NCI-H1694 treated with DMSO at 0.1 percent for 48 hours (cell line): ENCODE measurements at places on chromosomes 5 and 9.

DNA sequence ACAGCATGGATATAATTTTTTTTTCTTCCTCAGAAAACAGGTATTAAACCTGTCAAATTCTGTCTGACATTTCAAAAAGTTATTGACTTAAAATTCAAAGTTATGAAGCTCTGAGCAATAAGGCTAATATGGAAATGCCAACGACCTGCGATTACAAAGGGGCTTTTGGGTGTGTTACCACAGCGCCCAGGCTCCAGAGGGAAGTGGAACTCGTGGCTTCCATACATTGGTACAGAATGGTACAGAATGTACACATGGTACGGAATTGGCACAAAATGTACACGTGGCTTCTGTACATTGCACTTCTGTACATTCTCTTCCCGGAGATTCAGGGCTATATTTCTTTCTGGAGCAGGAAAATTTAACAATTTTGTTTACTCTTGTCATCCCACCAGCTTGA, 225.1 kb upstream of the TBCA start:
- DNase-seq: no peak

GRCh38 chr5:136087961-136088871, 44.4 kb upstream of the SMAD5 start:
- DNase-seq: no peak

DNA sequence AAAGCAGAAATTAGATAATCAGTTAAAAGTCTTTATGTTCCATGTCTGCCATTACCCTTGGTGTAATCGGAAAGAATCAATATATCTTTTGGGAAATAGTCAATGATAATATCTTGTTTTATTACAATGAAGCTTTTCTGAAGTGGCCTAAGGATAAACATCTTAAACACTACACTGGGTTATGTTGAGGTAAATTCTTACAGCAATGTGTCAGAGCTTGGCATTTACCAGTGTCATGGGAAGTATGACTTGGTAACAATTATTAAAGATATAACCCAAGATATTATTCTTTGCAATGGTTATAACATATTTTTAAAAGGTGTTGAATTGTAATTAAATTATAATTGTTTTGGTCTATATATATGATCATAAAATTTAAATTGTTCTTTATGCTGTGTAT, 84.7 kb downstream of the CFAP95 start:
- no peak for DNase-seq

DNA sequence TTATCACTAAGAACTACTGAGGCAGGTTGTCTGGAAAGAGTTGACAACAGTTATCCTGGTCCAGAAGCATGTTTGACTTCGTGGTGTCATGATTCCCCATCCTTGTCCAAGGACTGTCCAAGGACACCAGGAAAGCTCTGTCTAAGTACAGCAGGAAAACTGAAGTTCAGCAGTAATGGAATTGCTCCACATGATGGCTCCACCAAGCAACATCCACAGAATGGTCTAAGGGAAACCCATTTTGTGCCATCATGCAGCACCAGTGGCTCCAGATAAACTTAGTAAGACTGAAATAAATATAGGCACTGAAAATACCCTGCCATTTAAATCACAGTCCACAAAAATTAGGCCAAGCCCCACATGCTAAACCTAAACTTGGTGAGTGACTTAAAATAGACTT, 192.8 kb downstream of the CDH18 start:
- no peak for DNase-seq

DNA sequence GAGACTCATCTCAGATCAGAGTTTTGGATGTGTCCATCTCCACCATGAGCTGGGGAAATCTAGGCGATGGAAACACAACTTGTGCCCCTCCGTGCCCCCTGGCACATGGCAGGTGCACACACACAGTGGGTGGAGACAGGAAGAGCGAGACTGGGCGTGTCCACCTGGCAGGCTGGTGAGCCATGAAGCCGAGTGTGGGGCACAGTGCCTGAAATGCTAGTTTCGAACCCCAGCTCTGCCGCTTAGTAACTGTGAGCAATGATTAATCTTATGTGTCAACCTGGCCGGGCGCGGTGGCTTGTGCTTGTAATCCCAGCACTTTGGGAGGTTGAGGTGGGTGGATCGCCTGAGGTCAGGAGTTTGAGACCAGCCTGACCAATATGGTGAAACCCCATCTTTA, 80.8 kb upstream of the RNU6ATAC start:
- DNase-seq: no peak

- DNase-seq: no peak
Observed at GRCh38 chr5:170141636-170142035, 35.9 kb downstream of the FOXI1 start.

GRCh38 chr5:1437226-1437829, 7.9 kb downstream of the SLC6A3 start:
- peak; percentile 51 for DNase-seq

GRCh38 chr9:110763568-110763967, 95.0 kb downstream of the MUSK start:
- DNase-seq: no peak

GRCh38 chr5:178984145-178985072, 10.7 kb downstream of the GRM6 start:
- DNase-seq: no peak

DNA sequence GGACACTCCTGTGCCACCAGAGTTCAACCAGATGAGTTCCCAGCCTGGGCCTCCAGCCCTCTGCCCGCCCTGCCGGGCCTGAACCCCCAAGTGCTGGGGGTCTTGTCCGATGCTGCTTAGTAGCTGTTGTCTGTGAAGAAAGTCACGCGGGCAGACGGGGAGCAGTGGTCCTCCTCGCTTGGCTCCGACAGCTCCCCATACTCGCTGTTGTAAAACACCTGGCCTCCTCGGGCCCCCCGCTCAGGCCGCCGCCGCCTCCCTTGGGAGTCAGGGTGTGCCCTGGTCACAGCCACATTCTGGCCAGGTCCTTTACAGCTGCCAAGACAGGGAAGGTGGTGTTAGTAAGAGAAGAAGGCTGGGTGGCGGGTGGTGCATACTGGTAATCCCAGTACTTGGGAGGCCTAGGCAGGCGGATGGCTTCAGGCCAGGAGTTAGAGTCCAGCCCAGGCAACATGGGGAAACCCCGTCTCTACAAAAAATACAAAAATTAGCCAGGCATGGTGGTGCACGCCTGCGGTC, 11.8 kb upstream of the SCGB3A1 start:
- no peak for DNase-seq

GRCh38 chr5:167902298-167902697, 389.1 kb upstream of the WWC1 start:
- DNase-seq: no peak

- no peak for DNase-seq
Observed at GRCh38 chr5:19802686-19803085, 185.3 kb downstream of the CDH18 start.

DNA sequence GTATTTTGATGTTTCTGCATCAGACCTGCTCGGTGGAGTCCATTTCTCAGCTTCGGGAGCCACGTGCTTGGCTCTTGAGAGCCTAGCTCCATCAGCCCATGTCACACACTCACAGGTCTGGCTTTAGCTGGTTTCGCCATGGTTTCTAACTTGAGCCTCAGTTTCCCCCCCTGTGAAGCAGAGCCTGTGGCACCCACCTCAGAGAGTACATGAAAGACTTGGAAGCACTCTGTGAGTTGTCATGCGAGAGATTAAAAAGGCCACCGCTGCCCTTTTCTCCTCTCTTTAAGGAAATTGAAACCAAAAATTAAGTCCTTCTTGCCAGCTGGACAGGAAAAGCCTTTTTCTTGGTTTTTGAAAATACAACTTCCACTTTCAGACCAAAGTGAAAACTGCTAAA, 8.8 kb downstream of the TENT4A start:
- no peak for DNase-seq

GRCh38 chr5:148963664-148964063, 99.2 kb downstream of the SH3TC2 start:
- no peak for DNase-seq

DNA sequence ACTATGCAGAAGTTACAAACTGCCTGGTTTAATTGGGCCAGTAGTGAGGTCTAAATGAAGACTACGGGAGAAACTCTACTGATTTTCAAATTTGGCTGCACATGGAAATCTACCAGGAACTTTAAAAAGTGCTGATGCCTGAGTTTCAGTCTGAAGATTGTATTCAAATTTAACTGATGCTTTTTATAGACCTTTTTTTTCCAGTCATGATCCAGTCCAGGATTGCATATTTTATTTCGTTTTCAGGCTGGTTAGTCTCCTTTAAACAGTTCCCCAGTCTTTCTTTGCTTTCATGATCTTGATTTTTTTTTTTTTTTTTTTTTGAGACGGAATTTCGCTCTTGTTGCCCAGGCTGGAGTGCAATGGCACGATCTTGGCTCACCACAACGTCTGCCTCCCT, 23.7 kb upstream of the SPZ1 start:
- no peak for DNase-seq

- peak; percentile 12 for DNase-seq
Observed at GRCh38 chr9:70340572-70340971, 73.9 kb downstream of the KLF9 start.

DNA sequence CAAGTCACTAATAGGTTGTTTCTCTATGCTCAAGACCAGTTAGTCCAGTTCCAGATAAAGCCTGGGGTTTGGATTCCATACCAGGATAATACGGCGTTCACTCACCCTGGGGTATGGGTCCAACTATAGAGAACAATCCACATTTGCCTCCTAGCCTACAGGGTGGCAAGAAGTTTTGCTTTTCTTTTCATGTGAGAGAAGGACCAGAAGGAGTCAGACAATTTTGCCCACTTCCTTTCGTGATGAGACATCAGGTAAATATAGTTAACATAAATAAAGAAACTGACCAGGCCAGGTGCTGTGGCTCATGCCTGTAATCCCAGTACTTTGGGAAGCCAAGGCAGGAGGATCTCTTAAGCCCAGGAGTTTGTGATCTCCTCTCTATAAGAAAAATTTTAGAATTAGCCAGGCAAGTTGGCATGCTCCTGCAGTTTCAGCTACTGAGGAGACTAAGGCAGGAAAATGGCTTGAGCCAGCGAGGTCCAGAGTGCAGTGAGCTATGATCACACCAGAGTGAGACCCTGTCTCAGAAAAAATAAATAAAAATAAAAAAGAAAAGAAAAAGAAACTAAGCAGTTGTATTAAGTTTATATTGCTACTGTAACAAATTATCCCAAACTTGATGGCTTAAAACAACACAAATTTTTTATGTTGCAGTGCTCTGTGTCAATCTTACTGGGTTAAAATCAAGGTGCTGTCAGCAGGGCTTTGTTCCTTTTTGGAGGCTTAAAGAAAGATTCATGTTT, 7.5 kb upstream of the REEP5 start:
- DNase-seq: no peak

DNA sequence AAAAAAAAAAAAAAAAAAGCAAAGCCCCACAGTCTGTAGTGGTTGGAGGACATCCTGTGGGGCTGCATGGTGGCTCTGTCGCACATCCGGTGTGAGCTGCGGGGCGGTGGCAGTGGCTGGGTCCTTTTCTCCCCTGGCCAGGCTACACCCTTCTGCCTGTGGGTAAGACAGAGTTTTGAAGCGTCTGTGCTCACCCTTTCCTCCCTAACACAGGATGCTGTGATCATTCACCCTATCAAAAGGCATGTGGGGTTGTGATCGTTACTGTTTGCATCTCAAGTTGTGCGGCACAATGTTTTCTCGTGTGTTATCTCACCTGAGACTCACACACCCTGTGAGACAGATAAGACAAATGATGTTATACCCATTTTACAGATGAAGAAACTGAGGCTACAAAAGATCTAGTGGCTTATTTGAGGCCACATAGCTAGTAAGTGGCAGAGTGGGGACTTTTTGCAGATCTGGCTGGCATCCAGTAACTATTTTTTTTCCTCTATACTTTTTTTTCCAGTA, 17.5 kb downstream of the IRF1 start:
- DNase-seq: no peak

DNA sequence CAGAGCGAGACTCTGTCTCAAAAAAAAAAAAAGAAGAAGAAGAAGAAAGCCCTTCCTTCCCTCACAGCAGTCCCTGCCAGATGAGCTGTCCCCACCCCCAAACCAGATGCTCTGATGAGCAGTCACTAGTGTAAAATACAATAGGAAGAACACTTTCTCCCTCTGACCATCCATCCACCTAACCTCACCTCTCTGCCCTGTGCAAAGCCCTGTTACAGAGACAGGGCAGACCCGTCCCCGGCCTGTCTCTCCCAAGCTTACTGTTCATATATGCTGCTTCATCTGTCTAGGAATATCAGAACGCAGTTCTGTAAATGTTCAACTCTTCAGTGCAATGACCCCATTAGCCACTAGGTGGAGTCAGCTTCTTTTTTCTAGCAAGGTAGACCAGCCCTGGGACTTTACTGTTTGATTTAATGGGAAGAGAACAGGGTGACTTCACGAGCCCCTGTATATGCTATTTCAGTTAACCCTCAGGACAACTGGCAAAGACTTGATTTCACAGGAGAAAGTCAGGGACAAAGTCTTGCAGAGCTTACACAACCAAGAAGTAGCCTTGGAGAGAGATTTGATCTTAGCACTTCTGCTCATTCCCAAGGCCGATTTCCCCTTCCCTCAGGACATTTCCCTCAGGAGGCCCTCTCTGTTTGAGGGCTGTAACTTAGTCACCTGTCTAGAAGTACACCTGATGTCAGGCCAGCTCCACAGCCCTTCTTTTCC, 14.9 kb upstream of the FGFR4 start:
- peak; percentile 76 for DNase-seq

DNA sequence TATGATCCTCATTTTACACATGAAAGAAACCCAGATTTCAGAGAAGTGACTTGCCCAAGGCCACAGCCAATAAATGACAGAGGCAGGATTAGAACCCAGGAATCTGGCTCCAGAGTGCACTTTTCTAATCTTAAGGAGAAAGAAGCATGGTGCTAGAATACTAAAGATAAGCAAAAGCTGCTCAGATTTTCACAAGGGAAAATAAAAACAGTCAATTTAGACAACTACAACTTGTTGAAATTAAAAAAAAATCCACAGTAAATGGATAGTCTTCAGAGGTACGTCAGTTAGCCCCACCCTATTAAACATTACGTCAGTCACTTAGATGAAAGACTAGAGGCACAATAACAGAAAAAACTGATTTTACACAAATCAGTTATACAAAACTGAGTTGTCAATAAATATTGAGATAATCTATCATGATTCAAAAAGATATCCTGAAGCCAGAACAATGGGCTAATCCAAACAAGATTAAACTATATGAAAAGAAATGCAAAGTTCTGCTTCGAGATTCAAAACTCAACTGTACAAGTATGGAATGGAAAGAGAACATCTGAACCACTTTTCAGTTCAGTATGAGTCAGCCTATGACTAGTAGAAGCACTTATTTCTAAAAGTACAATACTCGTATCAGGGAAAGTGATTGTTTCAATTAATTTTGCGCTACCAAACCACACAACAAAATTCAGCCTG, 9.3 kb downstream of the TMEM245 start:
- no peak for DNase-seq

DNA sequence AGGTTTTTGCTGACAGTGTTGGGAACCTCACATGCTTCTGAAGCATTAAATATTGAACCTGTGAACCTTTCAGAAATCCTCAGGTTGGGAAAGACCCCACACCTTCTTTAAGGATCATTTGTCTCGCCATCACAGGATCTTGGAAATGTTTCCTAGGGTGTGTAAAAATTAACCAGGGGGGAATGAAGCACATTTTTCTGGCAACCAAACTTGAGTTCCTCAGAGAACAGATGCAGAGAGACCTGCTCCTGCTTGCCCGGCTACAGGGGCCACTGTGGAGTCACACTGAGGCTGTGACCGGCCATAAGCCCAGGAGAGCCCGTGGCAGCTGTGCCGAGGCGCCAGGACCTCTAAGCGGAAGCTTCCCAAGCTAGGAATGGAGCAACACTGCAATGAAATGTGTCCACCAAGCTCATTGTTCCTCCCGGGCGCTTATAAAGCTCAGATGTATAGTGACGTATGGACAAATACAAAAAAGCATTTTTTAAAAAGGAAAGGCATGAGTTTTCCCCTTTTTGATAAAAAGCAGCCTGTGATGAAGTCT, 7.7 kb downstream of the CXCL14 start:
- DNase-seq: no peak
